ENCODE measurements at places on chromosomes 12 and 14.

- DNase-seq: no peak
These were observed 111.2 kb downstream of the ITPR2 start for GRCh38 chr12:26721800-26722199.

DNA sequence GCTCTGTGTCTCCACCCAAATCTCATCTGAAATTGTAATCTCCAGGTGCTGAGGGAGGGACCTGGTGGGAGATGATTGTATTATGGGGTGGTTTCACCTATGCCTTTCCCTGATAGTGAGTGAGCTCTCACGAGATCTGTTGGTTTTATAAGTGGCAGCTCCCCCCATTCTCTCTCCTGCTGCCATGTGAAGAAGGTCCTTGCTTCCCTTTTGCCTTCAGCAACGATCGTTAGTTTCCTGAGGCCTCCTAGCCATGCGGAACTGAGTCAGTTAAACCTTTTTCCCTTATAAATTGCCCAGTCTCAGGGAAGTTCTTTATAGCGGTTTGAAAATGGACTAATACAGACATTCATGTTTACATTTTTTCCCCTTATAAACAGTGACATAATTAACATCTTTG lies 36.1 kb downstream of the PELI2 start:
- no peak for DNase-seq

DNA sequence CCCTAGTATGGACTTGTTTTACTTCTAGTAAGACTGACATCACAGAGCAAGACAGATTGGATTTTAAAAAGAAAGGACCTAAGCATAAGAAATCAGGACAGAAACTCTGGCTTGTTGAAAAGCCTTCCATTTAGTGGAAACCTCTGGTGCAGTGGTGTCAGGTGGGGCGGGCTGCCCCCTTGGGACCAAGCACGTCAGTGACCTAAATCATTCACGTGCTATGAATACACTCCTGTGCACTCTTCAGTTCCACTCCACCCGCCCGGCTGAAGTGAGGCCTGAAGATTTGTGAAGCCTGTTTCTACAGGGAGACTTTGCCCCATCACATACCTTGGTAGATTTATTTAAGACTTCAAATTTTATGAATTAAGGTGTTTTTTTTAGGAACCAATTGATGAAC lies 58.2 kb upstream of the STRN3 start:
- no peak for DNase-seq

DNA sequence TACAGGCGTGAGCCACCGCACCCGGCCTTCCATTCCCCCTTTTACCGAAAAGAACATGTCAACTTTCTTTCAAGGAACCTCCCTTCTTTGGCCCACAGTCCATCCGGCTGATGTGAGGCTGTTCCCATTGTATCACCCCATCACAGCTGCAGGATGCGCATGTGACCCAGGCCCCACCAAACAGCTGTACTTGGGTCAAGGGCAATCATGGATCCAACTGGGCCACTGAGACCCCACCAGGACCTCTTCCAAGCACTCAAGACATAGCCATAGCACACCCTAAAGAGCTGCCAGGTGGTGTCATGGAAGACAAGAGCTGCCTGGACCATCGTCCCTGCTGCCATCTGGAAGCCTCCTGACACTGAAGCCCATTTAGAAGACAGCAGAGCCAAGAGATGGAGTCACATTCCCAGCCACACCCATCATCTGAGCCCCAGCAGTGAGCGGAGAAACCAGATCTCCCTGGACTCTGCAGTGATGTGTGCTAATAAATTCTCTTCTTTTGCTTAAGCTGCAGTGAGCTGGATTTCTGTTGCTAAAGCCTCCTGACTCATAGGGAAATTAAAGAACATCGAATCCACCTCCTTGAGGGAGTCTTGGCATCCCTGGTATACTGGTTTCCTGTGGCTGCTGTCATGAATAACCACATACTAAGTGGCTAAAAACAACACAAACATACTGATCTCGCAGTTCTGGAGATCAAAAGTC lies 105.6 kb downstream of the KSR2 start:
- no peak for DNase-seq

DNA sequence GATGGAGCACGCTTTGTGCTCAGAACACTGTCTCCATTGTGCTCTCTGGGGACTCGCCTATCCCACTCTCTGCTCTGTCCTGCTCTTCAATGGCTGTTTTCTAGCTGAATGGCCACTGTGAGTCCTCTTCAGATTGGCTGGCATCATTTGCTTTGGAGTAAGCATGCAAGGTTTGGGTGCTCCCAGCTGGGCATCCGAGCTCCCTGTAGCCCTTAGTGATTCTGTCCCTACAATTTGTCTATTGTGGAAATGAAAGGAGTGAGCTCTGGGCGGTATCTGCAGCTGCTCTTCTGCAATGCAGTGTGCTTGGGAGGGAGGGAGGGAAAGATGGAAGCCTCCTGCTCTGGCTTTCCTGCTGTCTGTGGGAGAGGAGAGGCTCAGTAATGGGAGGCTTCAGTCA lies 84.8 kb downstream of the SMOC1 start:
- DNase-seq: peak; percentile 64

Data from caudate nucleus (tissue), 63 donors.